ENCODE measurements at places on chromosomes 1 and 21.

DNA sequence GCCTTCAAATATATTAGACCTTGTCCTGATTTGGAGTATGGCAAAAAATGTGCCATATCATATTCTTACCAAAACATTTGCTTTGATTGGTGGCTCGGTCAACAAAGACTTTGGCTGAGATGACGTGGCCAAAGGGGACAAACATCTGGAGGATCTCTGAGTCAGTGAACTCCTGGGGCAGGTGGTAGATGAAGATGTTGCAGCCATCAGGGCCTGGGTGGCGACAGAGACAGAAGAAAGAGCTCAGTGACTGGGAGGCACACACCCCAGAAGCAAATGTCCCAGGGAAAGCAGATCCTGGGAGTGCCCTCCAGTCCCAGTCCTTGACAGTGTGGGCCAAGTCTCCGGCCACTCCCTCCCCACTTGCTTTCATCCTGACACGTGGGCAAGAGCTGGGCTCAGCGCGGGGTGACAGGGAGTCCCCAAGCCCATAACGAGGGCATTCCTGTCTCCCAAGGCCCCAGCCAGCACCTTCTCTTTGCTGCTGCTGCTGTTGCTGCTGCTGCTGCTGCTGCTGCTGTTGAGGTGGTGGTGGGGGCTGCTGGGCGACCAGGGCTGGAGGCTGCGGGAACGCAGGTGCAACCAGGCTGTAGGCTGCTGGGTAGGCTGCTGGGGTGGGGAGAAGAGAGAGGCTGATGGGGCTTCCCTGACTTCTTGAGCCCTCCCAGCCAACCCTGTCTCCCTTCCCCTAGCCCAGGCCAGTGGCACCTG, 10.7 kb downstream of the CELF3 start:
- no peak overlapping the region for H3K4me3 ChIP-seq
- no peak overlapping the region for H3K27ac ChIP-seq
- peaks cover 4% of the 10 kb centered on the region for H3K4me1 ChIP-seq
- DNase-seq: no peak

GRCh38 chr1:164834641-164835040, 275.7 kb downstream of the PBX1 start:
- no peak overlapping the region for H3K27ac ChIP-seq
- H3K4me1 ChIP-seq: no peaks in the 10 kb centered on the region
- H3K36me3 ChIP-seq: no peaks in the 10 kb centered on the region
- H3K27me3 ChIP-seq: no peaks in the 10 kb centered on the region

DNA sequence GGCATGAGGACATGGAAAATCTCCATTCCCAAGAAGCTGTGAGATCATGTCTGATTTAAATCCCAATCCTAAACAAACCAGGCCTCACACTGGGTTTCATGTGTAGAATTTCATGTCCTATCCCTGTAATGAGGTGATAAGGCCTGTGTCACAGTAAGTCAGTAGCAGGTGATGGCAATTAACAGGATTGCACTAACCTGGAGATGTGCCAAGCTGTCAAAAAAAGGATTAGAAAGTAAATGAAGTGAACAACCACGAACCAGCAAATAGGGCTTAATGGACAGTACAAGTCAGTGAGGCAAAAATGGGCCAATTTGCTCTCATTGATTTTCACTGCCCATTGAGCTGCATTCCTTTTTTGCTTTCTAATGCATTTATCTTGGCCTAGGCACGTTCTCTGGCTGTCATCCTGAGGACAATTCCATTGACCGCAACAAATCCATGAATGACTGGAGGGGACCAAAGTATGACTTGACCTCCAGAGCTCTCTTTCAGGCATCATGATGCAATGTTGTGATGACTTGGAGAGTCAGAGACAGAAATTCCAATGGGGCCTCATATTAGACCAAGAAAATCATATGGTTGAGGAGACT, 673.6 kb upstream of the ADGRL2 start:
- H3K27me3 ChIP-seq: no peaks in the 10 kb centered on the region
- no peak overlapping the region for H3K27ac ChIP-seq
- no peak for DNase-seq
- H3K4me3 ChIP-seq: no peak overlapping the region
- H3K36me3 ChIP-seq: no peaks in the 10 kb centered on the region

DNA sequence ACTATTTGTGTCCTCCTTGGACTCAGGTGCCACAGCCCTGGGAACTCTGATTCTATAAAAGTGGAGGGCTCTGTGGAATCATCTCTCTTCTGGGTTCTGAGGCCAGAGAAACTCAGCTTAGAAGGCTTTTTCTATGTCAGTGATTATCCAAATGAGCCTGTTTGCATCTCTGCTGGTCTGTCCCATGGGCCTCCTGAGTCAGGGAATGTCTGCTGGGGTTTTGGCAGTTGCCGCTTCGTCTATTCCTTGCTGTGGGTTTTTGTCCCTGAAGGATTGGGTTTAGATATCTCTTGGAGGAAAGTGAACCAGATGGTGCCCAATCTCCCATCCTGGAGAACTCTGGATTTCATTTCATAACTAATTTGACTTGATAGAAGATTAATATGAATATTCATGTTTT, 297.6 kb downstream of the HHAT start:
- no peak overlapping the region for H3K4me3 ChIP-seq
- H3K27ac ChIP-seq: no peak overlapping the region
- H3K4me1 ChIP-seq: no peaks in the 10 kb centered on the region
- no peak for DNase-seq
- no peaks in the 10 kb centered on the region for H3K27me3 ChIP-seq

GRCh38 chr1:192284927-192285326, 31.9 kb upstream of the RGS21 start:
- no peaks in the 10 kb centered on the region for H3K4me1 ChIP-seq
- no peaks in the 10 kb centered on the region for H3K36me3 ChIP-seq
- no peak overlapping the region for H3K27ac ChIP-seq
- no peak for DNase-seq
- H3K4me3 ChIP-seq: no peak overlapping the region
- H3K27me3 ChIP-seq: no peaks in the 10 kb centered on the region

- H3K4me3 ChIP-seq: no peak overlapping the region
- H3K27ac ChIP-seq: no peak overlapping the region
- no peaks in the 10 kb centered on the region for H3K4me1 ChIP-seq
Observed at GRCh38 chr1:220283625-220284024, 11.4 kb upstream of the RAB3GAP2 start.

- no peaks in the 10 kb centered on the region for H3K36me3 ChIP-seq
- no peaks in the 10 kb centered on the region for H3K27me3 ChIP-seq
- H3K4me1 ChIP-seq: peaks cover 5% of the 10 kb centered on the region
- DNase-seq: no peak
- no peak overlapping the region for H3K27ac ChIP-seq
Observed at GRCh38 chr1:14964711-14965055, 188.9 kb upstream of the TMEM51 start.

DNA sequence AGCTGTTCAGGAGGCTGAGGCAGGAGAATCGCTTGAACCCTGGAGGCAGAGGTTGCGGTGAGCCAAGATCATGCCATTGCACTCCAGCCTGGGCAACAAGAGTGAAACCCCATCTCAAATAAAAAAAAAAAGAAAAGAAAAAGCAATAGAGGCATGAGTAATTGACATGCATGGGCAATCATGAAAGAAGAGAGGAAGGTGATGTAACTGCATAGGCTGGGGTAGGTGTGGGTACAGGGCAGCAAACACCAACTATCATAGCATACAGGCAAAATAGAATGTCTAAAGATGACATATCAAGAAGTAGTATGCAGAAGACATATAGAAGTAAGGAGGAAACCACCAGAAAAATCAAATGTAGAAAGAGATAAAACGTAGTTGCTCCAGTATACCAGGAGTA, 19.0 kb upstream of the MGST3 start:
- no peak overlapping the region for H3K4me3 ChIP-seq
- H3K27me3 ChIP-seq: peaks cover 31% of the 10 kb centered on the region

- peaks cover 57% of the 10 kb centered on the region for H3K4me1 ChIP-seq
- H3K36me3 ChIP-seq: peaks cover 64% of the 10 kb centered on the region
- DNase-seq: no peak
- H3K27ac ChIP-seq: no peak overlapping the region
Observed at GRCh38 chr21:34869545-34869944, 179.6 kb downstream of the RUNX1 start.

- no peaks in the 10 kb centered on the region for H3K27me3 ChIP-seq
- H3K27ac ChIP-seq: no peak overlapping the region
- no peak for DNase-seq
- no peak overlapping the region for H3K4me3 ChIP-seq
Observed at GRCh38 chr21:32035617-32036016, 162.8 kb downstream of the HUNK start.

GRCh38 chr1:221987860-221988520, 246.1 kb upstream of the DUSP10 start:
- H3K27ac ChIP-seq: no peak overlapping the region
- H3K4me1 ChIP-seq: peaks cover 6% of the 10 kb centered on the region
- H3K36me3 ChIP-seq: no peaks in the 10 kb centered on the region

- peaks cover 13% of the 10 kb centered on the region for H3K27me3 ChIP-seq
- peaks cover 16% of the 10 kb centered on the region for H3K4me1 ChIP-seq
- H3K36me3 ChIP-seq: no peaks in the 10 kb centered on the region
Observed at GRCh38 chr1:169052727-169053126, 53.8 kb upstream of the ATP1B1 start.

- H3K36me3 ChIP-seq: no peaks in the 10 kb centered on the region
- H3K27ac ChIP-seq: no peak overlapping the region
- H3K4me1 ChIP-seq: no peaks in the 10 kb centered on the region
- no peak overlapping the region for H3K4me3 ChIP-seq
Observed at GRCh38 chr1:67846538-67846937, 13.3 kb upstream of the GNG12 start.

DNA sequence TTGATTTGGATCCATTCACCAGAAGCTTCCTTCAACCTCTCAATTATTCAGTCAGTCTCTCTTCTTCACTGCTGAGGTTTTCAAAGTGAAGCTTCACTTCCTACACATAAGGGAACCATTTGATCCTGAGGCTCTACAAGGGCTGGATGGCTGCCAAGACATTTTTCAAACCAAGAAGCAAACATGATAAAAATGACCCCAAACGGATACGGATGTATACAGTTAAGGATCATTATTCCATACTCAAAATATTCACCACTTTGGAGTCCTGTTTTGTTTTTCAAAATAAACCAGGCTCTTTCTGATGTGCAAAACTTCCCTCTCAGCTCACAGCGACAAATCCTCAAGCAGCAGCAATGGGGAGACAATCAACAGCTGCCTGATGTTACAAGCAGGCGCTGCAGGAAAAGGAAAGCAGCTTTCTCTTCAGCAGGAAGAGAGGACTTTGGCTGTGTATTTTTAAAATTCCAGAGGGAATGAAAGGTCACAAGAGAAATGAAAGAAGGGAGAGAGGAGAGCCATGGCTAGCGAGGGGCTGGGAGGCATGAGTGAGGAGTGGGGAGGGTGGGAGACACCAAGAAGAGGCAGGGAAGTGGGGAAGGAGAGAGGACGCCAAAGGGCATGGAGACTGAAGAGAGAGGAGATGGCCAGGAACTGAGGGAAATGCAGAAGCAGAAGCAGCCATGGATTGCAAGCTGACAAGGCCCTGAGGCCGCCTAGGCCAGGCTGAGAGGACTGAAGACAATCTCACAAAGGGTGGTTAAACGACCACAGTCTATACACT, 145.4 kb downstream of the SLC45A1 start:
- peak overlapping the region; percentile 52 for H3K27ac ChIP-seq
- no peak overlapping the region for H3K4me3 ChIP-seq
- DNase-seq: no peak
- H3K36me3 ChIP-seq: peaks cover 18% of the 10 kb centered on the region
- H3K4me1 ChIP-seq: peaks cover 23% of the 10 kb centered on the region

- no peak for DNase-seq
- H3K27me3 ChIP-seq: no peaks in the 10 kb centered on the region
- no peak overlapping the region for H3K27ac ChIP-seq
Observed at GRCh38 chr1:51557168-51557567, 38.1 kb upstream of the EPS15 start.

DNA sequence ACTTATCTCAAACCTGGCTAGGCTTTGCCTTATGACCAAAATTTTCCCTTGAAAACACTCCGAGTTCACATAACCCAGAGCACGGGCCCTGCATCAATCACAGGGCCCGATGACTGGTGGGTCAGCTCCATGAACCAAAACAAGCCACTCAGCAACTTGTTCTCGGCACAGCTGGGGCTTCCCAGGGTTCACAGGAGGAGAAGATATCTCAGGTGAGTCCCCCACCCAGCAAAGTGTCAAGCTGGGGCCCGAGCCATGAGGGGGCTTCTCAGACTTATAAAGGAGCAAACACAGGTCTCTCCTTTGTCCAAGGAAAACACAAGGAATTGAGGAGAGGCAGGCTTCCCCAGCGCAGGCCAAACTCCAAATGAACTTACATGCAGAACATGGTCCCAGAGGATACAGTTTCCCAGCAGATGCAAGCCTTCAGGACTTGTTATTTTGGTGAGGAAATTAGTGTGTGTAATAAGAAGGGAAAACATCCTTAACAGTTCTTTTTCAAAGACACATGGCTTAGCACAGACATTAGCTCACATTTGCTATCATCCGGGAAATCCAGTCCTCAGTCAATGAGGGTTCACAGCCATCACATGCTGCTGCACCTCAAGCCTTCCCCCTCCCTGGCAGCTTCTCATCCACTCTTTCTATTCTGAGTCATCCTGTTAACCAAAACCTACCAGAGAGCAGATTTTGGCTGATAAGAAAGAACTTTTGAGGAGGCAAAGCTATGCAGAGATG, 98.1 kb upstream of the NFIA start:
- H3K27ac ChIP-seq: no peak overlapping the region
- H3K36me3 ChIP-seq: no peaks in the 10 kb centered on the region
- H3K4me3 ChIP-seq: no peak overlapping the region
- no peak for DNase-seq
- no peaks in the 10 kb centered on the region for H3K27me3 ChIP-seq

GRCh38 chr21:16587681-16588375, 858.0 kb downstream of the USP25 start:
- H3K4me1 ChIP-seq: no peaks in the 10 kb centered on the region
- H3K27ac ChIP-seq: no peak overlapping the region
- H3K36me3 ChIP-seq: no peaks in the 10 kb centered on the region
- no peak overlapping the region for H3K4me3 ChIP-seq
- DNase-seq: no peak
- no peaks in the 10 kb centered on the region for H3K27me3 ChIP-seq

GRCh38 chr21:31624961-31625491, 34.5 kb upstream of the SOD1 start:
- H3K4me1 ChIP-seq: peaks cover 5% of the 10 kb centered on the region
- no peaks in the 10 kb centered on the region for H3K27me3 ChIP-seq
- H3K4me3 ChIP-seq: no peak overlapping the region
- no peak overlapping the region for H3K27ac ChIP-seq
- no peak for DNase-seq

GRCh38 chr1:54619749-54620148, 3.6 kb downstream of the FAM151A start:
- H3K4me1 ChIP-seq: no peaks in the 10 kb centered on the region
- DNase-seq: no peak
- no peaks in the 10 kb centered on the region for H3K36me3 ChIP-seq
- H3K27me3 ChIP-seq: no peaks in the 10 kb centered on the region
